Sciatic nerve (tissue), 2 donors: ENCODE measurements at places on chromosomes 7 and 10.

DNA sequence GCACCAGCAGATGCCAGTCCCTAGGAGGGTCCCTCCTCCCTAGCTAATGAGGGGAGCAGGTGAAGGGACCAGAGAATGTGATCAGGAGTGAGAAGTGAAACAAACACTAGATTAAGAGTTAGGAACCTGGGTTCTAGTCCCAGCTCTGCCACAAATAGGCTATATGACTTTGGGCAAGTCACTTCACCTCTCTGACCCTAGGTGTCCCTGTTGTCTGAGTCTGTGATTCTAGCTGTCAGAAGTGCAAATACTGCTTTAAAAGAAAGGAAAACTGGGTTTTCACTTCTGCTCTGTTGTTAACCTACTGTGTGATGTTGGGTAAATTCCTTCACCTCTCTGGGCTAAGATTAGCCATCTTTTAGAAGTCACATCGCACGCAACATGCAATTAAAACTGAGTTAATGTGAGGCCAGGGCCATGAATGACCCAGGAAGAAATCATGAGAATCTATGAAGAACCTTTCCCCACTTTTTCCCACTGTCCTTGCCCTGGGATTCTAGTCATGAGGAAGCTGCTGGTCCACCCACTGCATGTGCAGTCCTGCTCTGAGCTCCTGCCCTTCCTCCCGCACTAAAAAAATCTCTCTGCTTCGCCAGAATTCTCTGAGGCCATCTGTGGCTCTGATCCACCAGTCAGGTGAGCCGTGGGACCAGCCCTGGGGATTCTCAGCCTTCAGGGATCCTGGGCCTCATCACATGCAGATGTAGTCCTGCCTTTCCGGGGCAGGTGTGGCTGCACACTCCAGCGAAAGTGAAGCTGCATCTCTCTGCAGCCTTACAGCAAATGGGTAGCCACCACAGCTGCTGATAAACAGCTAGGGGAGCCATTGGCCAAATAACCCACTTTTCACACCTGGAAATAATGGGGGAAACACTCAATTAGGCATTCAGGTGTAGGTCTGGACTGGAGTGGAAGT is 181.7 kb downstream of the PLXNA4 start:
- no peak for DNase-seq

- DNase-seq, result peak; percentile 86
Observed at GRCh38 chr7:37942934-37943610, 22.6 kb downstream of the EPDR1 start.

GRCh38 chr10:100637785-100638184 is 102.0 kb downstream of the HIF1AN start:
- DNase-seq, result no peak

DNA sequence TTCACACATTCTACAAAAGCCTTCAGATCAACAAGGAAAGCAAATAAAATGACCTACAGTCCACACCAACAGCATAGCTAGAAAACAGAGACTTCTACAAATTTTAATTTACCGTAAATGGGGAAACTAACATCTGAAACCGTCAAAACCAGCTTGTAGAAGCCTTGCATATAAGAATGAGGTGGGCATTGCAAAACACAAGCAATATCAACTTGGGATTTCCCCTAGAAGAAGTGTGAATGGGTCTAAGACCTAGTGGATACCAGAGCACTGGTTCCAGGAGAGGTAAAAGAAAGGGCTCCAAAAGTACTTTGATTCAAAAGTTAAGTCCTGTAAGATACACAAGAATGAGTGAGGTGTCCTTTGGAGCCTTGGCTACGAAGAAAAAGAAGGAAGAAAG is 18.7 kb downstream of the RTKN2 start:
- DNase-seq, result no peak

DNA sequence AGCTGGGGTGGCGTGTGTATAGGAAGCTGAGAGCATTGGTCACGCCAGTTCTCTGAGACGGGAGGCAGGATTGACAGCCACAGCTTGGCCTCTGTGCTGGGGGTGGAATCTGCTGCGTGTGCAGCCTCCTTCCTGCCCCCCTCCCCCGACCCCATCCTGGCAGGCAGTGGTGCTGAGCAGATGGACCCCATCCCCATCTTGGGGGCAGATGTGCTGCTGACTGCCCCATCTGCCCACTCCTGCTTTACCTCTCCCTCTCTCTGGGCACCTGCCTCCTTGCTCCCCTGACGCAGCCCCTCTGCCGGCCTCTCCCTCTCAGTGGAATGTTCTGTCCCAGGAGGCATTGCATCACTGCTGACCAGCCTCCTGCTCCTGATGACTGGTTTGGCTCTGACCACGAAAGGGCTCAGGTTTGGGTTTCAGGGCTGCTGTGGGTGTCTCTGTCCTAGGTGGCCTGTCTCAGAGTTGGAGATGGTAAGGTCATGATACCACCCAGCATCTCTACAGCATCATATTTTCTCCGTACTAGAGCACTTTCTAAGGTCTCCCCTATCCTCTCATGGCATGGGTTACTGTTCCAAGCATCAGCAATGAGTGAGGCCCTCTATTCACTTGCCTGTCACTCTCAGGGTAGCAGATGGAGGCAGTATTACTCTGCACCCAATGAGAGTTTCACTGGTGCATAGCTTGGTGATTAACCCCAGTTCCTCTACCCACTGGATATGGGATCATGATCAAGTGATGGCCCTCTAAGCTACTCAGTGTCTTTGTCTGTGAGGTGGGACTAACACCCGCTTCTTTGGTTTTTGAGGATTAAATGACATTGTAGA is 81.9 kb downstream of the RBM20 start:
- DNase-seq, result no peak

DNA sequence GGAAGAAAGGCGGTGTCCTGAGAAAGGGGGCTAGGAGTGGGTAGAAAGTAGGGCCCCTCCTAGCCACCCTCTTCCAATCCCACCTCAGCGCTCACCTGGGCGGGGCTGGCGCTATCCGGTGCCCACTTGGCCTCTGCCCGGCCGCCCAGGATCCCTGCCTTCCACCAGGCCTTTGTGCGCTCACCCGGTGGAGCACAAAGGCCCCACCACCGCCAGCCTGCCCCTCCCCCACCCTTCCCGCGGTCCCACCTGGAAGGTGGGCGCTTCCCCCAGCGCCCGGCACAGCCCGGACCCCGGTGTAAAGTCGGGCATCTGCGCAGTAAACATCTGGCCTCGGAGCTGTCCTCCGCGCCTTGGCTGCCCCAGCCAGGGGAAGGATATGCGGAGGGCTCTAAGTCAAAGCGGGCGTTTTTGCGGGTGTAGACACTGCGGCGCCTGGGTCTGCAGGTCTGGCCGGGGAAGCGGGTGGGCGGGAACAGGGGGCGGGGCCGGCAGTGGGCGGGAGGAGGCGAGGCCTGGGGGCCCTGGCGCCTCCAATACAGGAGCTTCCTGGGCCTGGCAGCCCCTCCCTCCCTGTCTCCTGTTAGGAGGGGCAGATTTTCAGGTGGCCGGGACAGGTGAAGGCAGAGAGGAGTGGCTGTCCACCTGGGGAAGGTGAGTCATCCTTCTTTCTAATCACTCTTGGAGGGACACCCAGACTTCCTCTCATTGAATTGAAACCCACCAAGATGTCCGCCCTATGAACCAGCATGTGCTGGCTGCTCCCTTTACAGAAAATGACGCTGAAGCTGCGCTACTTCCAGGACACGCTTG is 49.3 kb downstream of the PNLIPRP2 start:
- no peak for DNase-seq
